ENCODE measurements at places on chromosomes 4 and X. TPM values are rescaled to one million over a fixed set of nuclear protein-coding genes. Genes with fewer than 3 reads are reported as not detected.

CLDN22 gene
- not detected for total RNA-seq

ABCG2 gene
- 0.54 TPM for total RNA-seq

ELF4 gene
- 41.0 TPM for total RNA-seq

PSMD10 gene
- total RNA-seq: 33.0 TPM

YY2 gene
- 1.5 TPM for total RNA-seq

VSIG4 gene
- total RNA-seq: 0.30 TPM

LINC00632 gene
- total RNA-seq: not detected

DNA sequence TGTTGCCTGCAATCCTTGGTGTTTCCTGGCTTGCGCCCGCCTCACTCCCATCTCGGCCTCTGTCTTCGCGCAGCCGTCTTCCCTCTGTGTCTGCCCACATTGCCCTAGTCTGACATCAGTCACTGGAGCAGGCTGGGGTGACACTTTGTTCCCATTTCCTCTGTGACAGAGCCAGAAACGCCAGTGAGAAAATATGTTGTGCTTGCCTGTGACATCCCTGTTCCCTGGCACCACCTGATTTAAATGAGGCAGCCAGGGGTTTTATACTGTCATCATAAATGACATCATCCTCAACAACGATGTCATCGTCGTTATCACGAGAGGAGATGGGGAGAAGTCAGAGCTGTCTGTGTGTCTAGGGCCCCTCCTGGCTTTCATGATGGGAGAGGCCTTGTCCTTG lies 29.1 kb downstream of the ZNF185 start:
- DNase-seq: no peak
- peaks cover 7% of the 10 kb centered on the region for H3K4me1 ChIP-seq
- no peaks in the 10 kb centered on the region for H3K27me3 ChIP-seq
- H3K27ac ChIP-seq: no peak overlapping the region
- no peaks in the 10 kb centered on the region for H3K36me3 ChIP-seq

- no peaks in the 10 kb centered on the region for H3K27me3 ChIP-seq
- H3K27ac ChIP-seq: no peak overlapping the region
- H3K4me3 ChIP-seq: no peak overlapping the region
These were observed 459.7 kb downstream of the IL15 start for GRCh38 chr4:142095886-142096605.

- H3K4me3 ChIP-seq: no peak overlapping the region
- H3K27me3 ChIP-seq: no peaks in the 10 kb centered on the region
- H3K27ac ChIP-seq: no peak overlapping the region
- peaks cover 4% of the 10 kb centered on the region for H3K4me1 ChIP-seq
- H3K36me3 ChIP-seq: no peaks in the 10 kb centered on the region
These were observed 60.8 kb upstream of the CT45A1 start for GRCh38 chrX:135652602-135653001.

- no peaks in the 10 kb centered on the region for H3K36me3 ChIP-seq
- no peaks in the 10 kb centered on the region for H3K27me3 ChIP-seq
- H3K27ac ChIP-seq: no peak overlapping the region
These were observed 108.3 kb downstream of the NLGN4X start for GRCh38 chrX:6120329-6120728.

DNA sequence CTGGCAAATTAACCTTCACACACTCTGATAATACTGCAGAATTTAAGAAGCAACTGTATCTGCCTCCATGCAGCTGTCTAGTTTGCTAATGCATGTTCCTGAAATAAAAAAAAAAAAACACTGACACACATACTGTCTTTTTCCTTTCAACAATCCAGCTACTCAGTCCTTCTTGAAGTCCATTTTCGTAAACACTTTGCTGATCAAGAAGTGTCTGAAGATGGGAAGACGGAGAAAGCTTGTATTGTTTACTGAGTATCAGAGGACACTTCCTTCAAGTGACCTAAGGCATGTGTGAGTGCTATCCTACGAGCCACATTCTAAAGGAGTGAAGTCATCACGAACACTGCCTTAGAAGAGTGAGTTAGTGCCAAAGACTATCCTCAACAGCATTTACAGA lies 82.6 kb downstream of the LUZP4 start:
- DNase-seq: no peak
- H3K27me3 ChIP-seq: no peaks in the 10 kb centered on the region

DNA sequence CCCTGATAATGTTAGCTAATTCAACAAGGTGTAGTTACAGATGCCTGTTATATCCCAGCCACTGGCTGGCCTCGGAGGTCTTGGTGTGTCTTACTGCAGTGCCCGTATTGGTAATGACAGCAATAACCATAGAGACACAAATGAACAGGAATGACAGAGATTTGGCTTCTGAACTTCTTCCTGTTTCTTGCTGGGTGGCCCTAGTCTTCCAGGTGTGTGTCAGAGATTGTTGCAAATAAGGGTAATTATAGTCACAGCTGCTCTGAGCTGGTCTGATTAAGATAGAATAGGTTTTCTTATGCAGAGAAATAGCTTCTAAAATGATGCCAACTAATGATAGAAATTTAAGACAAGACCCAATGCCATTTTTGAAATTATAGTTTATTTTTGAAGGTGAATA lies 64.1 kb upstream of the MAD2L1 start:
- no peak overlapping the region for H3K4me3 ChIP-seq
- no peak overlapping the region for H3K27ac ChIP-seq
- H3K36me3 ChIP-seq: no peaks in the 10 kb centered on the region
- H3K4me1 ChIP-seq: no peaks in the 10 kb centered on the region

DNA sequence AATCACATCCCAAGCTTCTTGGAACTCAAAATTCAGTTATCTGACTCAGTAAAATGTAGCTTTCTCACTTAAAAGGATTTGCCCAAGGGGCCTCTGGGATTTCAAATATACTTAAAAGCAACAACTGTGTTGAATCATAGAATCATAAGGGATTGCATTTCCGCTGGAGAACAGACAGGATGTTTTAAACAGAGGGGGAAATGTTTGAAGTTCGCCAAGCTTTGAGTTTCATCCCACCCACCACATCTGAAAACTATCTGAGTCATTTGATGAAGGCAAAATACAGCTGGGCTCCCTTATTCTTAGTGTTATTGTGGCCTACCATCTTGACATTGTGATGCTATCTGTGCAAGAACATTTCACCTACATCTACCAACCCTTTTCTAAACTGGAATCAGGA lies 73.5 kb downstream of the PPP1R2C start:
- H3K36me3 ChIP-seq: peaks cover 2% of the 10 kb centered on the region
- DNase-seq: no peak
- H3K4me1 ChIP-seq: peaks cover 11% of the 10 kb centered on the region
- peak overlapping the region; percentile 64 for H3K27ac ChIP-seq
- no peaks in the 10 kb centered on the region for H3K27me3 ChIP-seq

- no peak overlapping the region for H3K27ac ChIP-seq
- H3K27me3 ChIP-seq: no peaks in the 10 kb centered on the region
- no peaks in the 10 kb centered on the region for H3K4me1 ChIP-seq
- no peaks in the 10 kb centered on the region for H3K36me3 ChIP-seq
These were observed 99.3 kb upstream of the GRIA3 start for GRCh38 chrX:123084797-123085196.

GRCh38 chr4:165308606-165309005 lies 18.9 kb upstream of the MSMO1 start:
- H3K36me3 ChIP-seq: peaks cover 43% of the 10 kb centered on the region
- H3K4me1 ChIP-seq: peaks cover 6% of the 10 kb centered on the region
- no peaks in the 10 kb centered on the region for H3K27me3 ChIP-seq
- no peak overlapping the region for H3K4me3 ChIP-seq
- no peak for DNase-seq

DNA sequence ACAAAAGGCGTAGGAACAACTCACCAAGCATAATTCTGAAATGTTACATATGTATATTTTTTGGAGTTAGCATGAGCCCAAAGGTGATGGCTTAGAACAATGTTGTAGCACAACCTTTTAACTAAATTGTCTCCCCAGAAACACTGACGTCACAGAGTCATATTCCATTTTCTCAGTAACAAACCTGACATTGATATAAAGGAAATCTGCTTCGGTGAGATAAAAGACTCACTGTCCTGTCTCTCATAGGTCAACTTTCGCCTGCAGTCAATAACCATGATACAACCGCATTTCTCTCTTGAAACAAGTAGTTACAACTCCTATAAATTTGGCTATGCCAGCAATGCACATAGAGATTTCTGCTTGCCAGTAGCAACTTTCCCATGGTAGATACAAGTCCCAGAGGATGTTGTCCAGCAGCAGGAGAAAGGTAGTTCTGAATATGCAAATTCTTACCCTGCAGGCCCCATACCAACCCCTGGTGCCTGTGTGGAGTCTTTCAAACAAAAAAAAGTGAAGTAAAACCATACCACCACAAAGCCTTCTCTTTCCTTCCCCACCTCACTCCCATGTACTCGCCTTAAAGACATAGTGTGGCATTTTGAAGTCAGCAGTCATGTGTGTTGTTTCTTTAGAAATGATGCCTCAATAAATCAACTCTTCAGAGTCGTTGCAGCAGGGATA lies 47.9 kb downstream of the MTM1 start:
- H3K27me3 ChIP-seq: no peaks in the 10 kb centered on the region
- H3K4me1 ChIP-seq: peaks cover 3% of the 10 kb centered on the region
- peaks cover 18% of the 10 kb centered on the region for H3K36me3 ChIP-seq
- H3K27ac ChIP-seq: no peak overlapping the region
- no peak for DNase-seq

GRCh38 chr4:85603437-85604336 lies 128.7 kb downstream of the ARHGAP24 start:
- no peak overlapping the region for H3K4me3 ChIP-seq
- DNase-seq: no peak
- peaks cover 2% of the 10 kb centered on the region for H3K27me3 ChIP-seq
- no peak overlapping the region for H3K27ac ChIP-seq
- no peaks in the 10 kb centered on the region for H3K4me1 ChIP-seq

GRCh38 chr4:186557486-186557885 lies 2.1 kb upstream of the MTNR1A start:
- H3K4me1 ChIP-seq: no peaks in the 10 kb centered on the region
- H3K4me3 ChIP-seq: no peak overlapping the region
- H3K36me3 ChIP-seq: no peaks in the 10 kb centered on the region
- peaks cover 16% of the 10 kb centered on the region for H3K27me3 ChIP-seq

DNA sequence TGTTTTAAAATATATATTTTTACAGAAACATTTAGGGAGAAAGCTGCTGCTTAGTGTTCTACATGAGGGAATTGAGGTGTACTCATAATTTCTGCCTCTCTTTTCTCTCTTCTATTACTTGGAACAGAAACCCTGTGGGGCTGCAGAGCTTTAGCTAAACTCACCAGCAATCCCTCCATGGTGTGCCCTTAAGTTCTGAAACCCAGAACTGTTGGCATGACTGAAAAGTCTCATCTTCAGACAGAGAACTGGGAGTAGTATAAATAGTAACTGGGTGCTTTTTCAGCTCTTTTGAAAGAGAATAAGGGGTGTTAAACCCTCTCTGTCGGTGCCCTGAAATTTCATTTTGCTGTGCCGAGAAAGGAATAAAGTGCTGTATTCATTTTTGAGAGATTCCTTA lies 294.9 kb upstream of the BOD1L1 start:
- no peaks in the 10 kb centered on the region for H3K27me3 ChIP-seq
- DNase-seq: no peak
- H3K36me3 ChIP-seq: no peaks in the 10 kb centered on the region
- H3K4me1 ChIP-seq: no peaks in the 10 kb centered on the region
- no peak overlapping the region for H3K27ac ChIP-seq

DNA sequence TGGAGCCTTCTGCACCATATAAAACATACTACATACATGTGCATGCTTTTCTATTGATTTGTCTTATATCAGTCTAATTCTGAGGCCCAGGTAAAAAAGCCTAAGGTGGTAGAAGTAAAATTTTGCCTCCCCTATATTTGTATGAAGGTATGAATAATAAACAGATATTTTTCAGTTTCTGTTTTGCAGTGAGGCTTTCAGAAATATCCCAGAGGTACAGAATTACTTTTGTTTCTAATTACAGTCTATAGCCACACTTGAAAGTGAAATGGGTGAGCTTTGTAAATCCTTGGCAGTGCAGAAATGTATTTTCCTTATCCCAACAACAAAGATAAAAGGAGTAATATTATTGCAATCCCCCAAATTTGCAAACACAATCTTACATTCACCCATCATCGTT lies 59.5 kb downstream of the DDX60 start:
- no peak overlapping the region for H3K27ac ChIP-seq
- peaks cover 50% of the 10 kb centered on the region for H3K36me3 ChIP-seq
- H3K4me1 ChIP-seq: peaks cover 3% of the 10 kb centered on the region
